ENCODE measurements at places on chromosomes 13 and 19.

- no peak for DNase-seq
Measured at GRCh38 chr19:51083181-51083580, 494 bp upstream of the KLK14 start.

DNA sequence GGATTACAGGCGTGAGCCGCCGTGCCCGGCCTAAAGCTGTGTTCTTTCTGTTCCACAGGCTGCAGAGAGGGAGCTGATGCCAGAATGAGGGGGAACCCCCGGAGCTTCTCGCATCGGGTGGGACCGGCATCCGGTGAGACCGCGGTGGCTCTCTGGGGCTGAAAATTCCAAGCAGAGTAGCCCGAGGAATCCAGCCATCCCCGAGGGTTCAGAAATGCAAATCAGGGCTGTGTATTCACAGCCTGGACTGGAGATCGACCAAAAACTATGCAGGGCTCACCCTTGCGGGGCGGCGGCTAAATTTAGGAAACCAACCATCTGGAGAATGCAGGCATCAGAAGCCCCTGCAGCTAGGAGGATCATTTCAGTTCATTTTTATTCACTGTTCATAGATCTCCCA, 99.2 kb downstream of the GNG7 start:
- DNase-seq: no peak

DNA sequence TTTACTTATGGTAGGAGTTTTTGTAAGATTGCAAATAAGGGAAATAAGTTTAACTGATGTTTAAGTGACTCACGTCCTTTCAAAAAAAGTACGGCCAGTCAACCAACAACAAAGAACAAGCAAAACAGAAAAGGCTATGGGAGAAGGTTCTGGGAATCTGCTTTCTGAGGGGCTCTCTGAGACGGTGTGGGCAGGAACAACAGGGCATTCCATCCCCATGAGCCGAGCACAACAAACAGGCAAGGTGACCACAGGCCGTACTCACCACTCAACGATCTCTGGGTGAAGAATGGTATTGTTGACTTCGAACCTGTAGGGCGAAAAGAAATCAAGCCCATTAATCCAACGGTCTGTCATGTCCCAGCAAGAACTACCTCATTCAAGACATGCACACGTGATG, 43.8 kb downstream of the PEPD start:
- DNase-seq: no peak

- DNase-seq: no peak
Measured at GRCh38 chr19:31538879-31539278, 189.6 kb upstream of the TSHZ3 start.

DNA sequence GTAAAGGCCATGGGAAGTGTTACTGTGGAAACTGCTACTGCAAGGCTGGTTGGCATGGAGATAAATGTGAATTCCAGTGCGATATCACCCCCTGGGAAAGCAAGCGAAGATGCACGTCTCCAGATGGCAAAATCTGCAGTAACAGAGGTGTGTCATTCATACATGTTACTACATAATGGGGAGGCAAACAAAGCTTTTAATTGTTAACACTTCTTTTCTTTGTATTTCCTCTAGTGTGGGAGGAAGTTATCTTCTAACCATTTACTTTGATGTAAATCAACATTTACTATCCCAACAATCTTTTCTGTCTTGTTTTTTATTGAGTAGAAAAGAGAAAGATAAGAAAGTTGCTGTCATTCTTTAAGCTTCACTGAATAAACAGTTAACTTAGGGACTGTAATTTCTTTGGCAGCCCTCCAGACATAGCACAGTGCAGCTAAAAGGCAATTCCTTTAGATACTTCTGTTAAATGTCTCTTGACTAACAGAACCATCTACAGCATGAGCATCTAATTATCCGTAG, 126.9 kb downstream of the ITGBL1 start:
- DNase-seq: no peak

DNA sequence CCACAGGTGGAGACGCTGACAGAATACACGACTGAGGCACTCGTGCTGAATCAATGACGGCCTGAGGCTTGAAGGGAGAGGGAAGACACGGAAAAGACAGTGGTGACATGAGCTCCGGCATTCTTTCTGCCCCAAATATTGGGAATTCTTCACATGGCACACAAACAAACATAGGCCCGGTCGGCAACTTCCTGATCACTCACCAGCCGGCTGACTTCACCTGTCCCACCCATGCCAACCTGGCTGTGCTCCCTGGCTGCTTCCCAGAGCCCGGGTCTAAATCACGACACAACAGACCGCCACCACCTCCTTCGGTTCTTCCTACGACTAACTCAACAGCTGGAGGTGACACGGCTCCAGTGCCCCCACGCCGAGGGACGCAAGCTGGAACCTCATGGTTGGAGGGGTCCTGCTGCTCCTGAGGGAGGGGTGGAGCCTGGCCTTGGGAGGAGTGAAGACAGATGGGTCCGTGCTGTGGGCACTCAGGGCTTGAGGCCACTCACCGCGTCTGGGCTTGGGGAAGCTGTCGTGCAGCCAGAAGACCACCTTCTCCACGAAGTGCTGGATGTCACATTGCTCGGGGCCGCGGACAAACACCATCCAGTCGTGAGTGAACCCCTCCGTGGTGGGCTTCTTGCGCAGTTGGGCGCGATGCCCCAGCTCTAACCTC, 9.6 kb downstream of the MLLT1 start:
- DNase-seq: no peak

DNA sequence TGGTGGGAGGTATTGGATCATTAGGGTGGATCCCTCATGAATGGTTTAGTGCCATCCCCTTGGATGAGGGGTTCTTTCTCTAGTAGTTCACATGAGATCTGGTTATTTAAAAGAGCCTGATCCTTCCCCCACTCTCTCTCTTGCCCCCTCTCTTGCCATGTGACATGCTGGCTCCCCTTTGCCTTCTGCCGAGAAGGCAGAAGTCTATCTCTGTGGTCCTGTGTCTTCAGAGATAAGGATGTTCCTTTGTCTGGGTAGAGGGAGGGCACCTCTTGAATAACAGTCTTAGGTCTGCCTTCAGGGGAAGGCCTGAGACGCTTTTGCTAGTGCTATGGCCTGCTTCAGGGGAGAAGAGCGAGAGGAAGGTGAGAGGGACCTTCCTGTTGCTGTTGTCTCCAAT, 2.0 kb upstream of the ZDHHC20 start:
- no peak for DNase-seq

DNA sequence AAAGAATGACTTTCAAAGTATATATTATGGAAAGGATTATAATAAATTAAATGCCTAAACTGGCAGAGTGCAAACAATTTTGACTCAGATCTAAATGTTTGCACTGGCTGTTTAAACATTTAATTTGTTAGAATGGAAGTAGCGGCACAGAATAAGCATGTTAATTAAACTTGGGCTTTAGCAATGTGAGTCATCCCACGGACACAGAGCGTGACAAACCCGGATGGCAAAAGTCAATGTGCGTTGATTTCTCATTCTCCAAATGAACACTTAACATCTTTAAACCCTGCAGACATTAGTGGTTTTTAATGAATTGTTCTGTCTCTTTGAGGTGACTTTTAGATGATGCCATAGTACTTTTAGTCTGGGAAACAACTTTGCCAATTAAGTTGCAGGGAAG, 38.4 kb downstream of the PCDH8 start:
- DNase-seq: no peak

- DNase-seq: no peak
Measured at GRCh38 chr13:41563984-41564365, 106.6 kb downstream of the RGCC start.

All from liver (tissue), 10 donors.